Activated naive CD8-positive, alpha-beta T cell treated with anti-CD3 and anti-CD28 coated beads for 36 hours (primary cell): ENCODE measurements at places on chromosomes 4 and X.

DNA sequence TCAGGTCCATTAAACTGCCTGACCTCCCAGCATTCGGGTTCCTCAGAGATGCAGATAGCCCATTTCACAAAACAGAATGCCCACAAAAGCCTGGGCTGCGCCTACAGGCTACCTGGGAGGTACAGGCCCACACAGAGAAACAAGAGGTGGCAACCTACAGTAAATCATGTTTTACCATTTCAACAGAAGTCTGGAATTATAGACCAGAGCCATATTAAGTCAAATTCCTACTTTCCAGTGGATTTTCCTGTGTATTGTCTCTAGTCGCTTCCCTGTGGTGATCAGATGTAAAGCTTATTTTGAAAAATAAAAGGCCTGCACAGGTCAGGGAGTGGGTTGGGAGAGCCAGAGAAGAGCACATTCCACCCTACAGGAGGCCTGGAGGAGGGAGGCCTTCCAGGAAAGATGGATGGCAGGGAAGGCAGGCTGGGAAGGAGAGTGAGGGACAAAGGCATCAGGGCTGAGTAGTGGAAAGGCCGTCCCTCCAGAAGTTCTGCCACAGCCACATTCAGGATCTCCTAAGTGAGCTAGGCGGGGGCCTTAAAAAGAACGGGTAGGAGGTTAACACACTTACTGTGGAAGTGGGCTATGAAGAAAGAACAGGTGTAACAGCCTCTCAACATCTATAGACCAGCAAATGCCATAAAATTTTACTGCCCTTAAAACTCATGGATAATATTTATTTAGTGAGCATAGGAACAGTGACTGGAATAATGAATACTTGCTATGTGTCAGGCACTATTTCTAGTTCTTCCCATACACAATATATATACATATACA is 19.0 kb upstream of the USO1 start:
- no peak for DNase-seq

GRCh38 chr4:36285784-36286480 is 4.5 kb downstream of the DTHD1 start:
- DNase-seq, result peak; percentile 58

DNA sequence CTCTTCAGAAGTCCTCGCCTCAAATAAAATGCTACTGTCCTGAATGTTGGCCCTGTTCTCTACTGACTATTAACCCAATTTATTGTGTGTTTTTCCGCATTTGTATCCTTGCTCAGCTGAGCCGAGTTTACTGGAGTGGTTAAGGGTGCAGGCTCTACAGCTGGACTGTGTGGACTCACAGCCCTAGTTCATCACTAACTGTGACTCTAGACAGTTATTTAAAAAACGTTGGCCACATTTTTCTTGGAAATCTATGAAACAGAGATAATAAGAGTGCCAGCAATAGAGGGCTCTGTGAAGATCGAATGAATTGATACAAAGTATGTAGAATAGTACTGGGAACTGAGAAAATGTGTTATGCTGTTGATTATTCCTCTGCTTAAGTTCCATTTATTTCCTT is 2.9 kb upstream of the GUF1 start:
- no peak for DNase-seq

DNA sequence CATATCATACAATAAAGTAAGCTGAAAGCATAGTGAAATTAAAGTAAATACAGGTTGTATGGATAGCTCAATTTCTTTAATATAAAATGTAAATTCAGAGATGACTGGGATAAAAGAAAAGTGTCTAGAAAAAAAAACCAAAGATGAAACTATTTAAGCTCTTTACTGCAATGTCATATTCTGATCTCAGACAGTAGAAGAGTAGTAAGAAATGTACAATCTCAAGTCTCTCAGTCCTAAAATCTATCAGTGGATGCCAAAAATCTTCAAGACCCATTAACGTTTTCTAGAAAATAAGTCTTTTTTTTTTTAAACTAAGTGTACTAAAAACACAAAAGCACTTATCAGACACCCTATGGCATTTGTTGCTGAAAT is 13.8 kb downstream of the MGARP start:
- DNase-seq, result no peak

GRCh38 chr4:7294176-7294756 is 101.9 kb downstream of the SORCS2 start:
- DNase-seq, result no peak

GRCh38 chrX:6374556-6374955 is 145.9 kb upstream of the NLGN4X start:
- no peak for DNase-seq

DNA sequence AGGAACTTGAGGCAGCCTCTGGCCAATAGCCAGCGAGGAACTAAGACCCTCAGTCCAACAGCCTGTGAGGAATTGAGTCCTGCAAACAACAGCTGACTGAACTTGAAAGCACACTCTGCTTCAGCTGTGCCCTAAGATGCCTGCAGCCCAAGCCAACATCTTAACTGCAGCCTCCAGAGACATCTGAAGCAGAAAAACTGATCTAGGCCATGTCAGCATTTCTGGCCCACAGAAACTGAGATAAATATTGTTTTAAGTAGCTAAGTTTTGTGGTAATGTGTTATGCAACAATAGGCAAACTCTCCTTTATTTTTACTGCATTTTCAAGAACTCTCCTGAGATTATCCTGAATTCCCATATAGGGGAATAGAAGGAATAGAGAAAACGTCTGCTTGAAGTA is 24.4 kb upstream of the PIGA start:
- DNase-seq, result no peak

- no peak for DNase-seq
These were observed 131.1 kb upstream of the INPP4B start for GRCh38 chr4:142977182-142977581.

- no peak for DNase-seq
These were observed 632.8 kb upstream of the AMOT start for GRCh38 chrX:113473418-113473817.

GRCh38 chr4:154294652-154295350 is 196.8 kb downstream of the DCHS2 start:
- no peak for DNase-seq

- no peak for DNase-seq
These were observed 167.9 kb upstream of the GLRA2 start for GRCh38 chrX:14361435-14361834.

- no peak for DNase-seq
These were observed 60.9 kb downstream of the CAMK2D start for GRCh38 chr4:113700602-113701150.

DNA sequence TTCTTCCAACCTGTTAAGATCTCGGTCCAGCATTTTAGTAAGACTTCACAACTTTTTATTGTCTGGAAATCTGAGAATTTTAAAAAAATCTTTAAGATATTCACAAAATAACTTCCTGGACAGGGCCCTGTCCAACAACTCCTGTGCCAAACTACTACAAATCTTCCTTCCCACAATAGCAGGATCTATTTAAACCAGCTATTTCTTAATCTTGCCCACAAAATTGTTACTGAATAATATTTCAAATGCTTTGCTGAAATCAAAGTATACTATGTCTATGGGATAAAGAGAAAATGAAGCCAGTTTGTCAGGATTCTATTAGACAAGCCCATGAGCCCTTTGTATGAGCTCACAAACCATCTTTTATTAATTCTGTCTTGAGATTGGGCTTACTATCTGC is 104.1 kb upstream of the DDIT4L start:
- DNase-seq, result no peak

GRCh38 chr4:3476936-3477749 is 14.0 kb downstream of the DOK7 start:
- no peak for DNase-seq

- DNase-seq, result no peak
These were observed 101.3 kb downstream of the LARP1B start for GRCh38 chr4:128162434-128162833.

DNA sequence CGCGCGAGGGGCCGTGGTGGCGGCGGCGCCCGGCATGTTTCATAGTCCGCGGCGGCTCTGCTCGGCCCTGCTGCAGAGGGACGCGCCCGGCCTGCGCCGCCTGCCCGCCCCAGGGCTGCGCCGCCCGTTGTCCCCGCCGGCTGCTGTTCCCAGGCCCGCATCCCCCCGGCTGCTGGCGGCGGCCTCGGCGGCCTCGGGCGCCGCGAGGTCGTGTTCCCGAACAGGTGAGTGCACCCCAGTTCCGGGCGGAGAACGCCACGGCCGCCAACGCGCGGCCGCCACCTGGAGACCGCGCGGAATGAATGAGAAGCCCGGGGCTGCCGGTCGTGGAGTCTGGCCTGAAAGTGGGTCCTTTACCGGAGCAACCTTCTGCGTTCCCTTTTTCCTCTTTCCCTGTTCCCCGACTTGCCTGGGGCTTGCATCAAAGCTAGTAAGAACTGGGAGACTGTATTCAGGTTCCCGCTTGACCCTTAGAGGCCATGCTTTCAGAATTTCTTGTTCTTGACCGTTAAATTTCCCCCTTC is 429 bp downstream of the NOCT start:
- DNase-seq, result no peak

DNA sequence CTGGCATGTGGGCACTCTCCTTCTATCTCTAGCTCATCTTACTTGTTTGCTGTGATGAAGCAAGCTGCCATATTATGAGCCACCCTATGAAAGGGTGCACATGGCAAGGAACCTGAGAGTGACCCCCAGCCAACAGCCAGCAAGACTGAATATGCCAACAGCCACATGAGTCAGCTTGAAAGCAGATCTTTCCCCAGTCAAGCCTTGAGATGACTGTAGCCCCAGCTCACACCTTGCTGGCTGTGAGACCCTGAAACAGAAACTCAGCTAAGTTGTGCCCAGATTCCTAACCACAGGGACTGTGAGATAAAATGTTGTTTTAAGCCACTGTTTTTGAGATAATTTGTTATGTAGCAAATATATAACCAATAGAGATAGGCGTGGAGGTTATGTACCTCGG is 36.2 kb downstream of the KDM5C start:
- DNase-seq, result peak; percentile 55

- DNase-seq, result no peak
These were observed 456.5 kb downstream of the SPOCK3 start for GRCh38 chr4:166777760-166778159.

- no peak for DNase-seq
These were observed 54.9 kb downstream of the CASK start for GRCh38 chrX:41868392-41868977.

DNA sequence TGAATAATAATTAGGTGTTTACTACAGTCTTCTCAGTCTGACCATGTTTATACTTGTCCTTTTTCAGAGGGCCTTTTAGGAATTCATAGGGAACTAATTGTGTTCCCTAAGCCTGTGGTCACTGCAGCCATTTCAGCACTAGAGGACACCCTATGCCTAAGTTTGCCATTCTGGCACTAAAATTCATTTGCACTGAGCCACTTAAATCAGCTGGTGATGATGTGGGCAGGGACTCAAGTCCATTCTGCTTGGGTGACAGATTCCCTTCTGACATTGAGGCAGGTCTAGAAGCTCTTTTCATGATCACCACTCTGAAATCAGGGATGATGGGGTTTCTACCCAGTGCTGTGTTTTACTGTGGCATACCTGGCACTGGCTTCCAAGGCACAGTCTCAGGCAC is 1178.9 kb upstream of the DIAPH2 start:
- DNase-seq, result no peak
